Daoy (cell line): ENCODE measurements at places on chromosomes 2 and 18.

DNA sequence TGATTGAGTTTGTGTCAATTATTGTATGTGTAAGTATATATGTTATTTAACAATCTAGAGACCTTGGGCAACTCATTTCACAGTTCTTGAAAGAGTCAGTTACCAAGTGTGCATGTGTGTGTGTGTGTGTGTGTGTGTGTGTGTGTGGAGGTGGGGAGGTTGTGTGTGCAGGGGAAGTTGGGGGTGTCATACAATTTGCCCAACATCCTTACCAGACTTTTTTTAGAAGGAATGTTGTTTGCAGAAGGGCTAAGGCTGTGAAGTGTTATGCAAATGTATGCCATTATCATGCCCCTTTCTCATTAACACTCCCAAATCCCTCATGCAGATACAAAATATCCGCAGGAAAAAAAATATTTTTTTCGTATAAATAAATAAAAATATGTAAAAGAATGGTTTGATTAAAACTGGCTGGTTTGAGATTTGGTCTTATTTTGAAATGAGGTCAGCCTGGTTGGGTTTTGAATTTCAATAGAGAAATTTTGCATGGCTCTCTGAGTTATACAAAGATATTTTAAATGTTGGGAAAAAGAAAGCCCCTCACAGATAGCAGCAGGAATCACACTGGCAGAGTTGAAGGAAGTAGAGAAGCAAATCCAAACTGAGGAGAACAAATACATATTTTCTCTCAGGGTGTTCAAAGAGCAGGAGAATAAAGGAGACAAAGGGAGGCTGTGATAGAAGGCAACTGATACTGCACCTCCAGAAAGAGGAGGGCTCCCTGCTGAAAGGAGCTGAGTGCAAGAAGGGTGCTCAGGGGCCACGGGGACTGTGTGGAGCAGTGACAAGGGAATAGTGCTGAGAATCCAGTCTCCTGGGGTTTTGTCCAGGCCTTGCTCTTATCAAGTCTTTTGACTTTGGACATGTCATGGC, 1365.5 kb upstream of the CELF4 start:
- DNase-seq = no peak

DNA sequence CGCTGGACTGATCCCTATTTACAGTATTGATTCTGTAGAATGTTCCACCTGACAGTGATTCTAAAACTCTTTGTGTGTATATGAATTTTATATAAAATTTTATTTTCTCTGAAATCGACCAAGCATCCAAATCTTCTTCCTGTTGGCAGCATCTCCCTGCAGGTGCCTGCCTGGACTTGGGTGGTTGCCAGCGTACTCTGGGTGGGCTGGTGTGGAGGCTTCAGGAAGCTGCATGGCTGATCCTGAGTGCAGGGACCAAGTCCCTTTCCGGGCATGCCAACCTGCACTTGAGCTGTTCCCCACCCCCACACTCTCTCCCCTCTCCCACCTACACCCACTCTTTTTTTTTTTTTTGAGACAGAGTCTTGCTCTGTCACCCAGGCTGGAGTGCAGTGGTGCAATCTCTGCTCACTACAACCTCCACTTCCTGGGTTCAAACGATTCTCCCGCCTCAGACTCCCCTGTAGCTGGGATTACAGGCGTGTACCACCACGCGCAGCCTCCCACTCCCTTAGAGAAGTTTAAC, 53.2 kb upstream of the ALKAL2 start:
- no peak for DNase-seq

DNA sequence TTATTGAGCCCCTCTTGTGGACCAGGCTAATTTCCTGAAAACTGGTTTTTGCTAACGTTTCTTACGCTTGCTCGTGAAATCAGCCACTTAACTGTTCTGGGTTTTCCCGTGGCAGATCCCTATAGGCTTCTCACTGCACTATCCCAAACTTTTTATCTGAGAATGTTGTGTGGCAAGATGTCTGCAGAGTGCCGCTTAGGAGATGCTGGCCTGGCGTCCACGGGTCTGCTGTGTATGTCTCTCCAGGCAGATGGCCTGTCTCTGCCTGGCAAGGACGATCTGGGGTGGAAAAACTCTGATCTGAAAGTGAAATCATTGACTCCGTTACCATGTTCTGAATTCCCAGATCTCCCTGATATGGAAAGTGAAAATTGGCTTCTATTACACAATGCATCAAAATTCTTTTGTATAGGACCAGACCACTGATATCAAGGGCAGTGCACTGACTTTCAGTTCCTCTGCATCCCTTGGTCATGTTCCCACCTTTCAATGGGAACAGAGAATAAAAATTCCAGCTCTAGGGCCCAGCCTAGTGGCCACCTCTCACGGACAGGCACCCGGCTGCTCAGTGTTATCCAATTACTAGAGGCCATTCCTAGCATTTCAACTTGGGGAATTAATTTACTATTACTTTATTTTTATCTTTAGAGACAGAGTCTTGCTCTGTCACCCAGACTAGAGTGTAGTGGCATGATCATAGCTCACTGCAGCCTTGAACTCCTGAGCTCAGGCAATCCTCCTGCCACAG, 154.6 kb downstream of the ACOXL start:
- no peak for DNase-seq

DNA sequence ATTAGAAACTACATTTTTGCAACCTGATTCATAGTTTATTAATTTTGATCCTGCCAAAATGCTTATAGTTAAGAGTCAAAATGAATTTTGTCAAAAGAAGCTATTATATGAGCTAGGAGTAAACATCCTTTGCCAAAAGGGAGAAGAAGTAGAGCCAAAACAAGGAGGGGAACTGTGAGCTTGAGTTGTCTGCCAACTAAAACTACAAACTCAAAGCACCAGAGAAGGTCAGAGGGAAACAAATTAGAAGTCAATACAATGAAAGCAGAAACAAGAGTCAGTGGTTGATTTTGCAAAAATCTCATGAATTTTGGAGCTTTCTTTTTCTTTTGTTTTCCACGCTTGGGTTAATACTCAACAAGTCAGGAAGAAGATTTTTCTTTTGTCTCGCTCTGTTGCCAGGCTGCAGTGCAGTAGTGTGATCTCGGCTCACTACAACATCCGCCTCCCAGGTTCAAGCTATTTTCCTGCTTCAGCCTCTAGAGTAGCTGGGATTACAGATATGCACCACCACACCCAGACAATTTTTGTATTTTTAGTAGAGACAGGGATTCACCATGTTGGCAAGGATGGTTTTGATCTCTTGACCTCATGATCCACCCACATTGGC, 508.5 kb downstream of the RIT2 start:
- no peak for DNase-seq

DNA sequence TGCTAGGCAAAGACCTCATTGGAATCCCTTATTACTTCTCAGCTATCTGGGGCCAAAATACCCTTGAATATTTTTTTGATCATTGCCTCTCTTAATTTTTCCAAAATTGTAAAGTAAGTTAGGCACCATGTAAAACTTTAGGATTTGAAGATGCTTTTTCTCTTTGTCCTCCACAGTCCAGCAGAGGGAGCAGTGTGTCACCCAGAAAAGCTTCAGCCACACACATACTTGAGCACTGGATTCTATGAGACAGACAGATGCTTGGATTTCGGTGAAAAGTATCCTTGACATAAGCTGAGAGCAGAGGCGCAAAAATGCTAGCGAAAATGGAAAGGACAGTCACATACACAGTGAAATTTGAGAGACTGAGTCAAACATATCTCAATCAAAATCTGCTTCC, 74.7 kb upstream of the KCNJ3 start:
- DNase-seq = no peak
